Fibroblast of skin of abdomen (primary cell): ENCODE measurements at places on chromosomes 6 and 20.

- no peak for DNase-seq
Observed at GRCh38 chr20:59269411-59270025, 30.9 kb upstream of the EDN3 start.

DNA sequence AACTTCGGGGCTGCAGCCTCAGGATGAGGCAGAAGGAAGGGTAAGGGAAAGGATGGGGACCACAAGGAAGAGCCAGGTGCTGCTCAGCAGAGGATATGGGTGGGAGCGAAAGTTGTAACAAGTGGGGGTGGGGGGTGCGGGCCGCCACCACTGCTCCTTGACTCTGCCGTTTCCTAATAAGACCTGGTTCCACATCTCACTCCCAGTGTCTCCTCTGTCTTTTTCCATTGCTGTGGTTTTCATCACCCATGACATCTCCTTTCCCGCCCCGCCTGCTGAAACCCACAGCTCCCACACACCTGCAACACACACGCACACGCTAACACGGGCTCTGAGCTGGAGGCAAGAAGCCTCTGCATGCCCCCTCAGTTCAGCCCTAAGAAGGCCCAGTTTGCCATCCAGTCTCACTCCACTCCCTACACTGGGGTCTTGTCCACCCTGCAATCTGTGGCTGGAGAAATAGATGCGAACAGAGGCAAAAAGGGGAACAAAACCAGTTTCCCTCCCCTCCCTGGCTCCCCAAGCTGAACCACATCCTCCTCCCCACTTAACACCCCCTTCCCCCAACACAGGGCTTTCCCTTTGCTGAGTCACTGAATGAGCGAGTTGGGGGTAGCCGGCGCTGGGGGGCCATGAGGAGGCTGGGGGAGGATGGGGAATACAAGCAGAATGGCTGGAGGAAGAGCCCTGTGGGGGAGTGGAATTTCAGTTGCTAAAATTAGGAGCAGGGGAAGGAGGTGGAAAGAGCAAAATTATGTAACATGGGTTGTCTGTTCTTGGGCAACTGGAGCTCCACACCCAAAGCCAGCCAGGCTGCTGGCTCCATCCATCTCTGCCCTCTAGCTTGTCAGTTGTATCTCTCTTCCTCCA lies 11.5 kb downstream of the NFKBIL1 start:
- peak; percentile 53 for DNase-seq

DNA sequence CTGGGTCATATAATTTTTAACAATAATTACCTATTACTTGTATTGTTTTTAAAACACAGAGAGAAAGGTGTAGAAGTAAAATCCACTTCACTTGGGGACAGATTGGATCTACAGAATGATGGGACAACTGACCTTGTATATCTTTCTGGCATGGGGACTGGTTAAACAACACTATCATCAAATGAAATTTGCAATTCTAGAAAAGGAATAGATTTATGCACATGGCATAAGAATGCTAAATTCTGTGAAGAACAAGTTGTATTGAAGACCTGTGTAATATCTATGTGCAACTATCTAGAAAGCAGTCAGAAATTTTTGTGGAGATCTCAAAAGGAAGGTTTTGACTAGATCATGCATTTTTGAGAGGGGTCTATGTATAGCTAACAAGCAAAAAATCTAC lies 106.3 kb upstream of the BMP5 start:
- DNase-seq, result no peak

- peak; percentile 38 for DNase-seq
Observed at GRCh38 chr6:119627908-119628669, 278.5 kb upstream of the MAN1A1 start.

GRCh38 chr6:157721426-157721825 lies 101.6 kb upstream of the SNX9 start:
- DNase-seq, result no peak

DNA sequence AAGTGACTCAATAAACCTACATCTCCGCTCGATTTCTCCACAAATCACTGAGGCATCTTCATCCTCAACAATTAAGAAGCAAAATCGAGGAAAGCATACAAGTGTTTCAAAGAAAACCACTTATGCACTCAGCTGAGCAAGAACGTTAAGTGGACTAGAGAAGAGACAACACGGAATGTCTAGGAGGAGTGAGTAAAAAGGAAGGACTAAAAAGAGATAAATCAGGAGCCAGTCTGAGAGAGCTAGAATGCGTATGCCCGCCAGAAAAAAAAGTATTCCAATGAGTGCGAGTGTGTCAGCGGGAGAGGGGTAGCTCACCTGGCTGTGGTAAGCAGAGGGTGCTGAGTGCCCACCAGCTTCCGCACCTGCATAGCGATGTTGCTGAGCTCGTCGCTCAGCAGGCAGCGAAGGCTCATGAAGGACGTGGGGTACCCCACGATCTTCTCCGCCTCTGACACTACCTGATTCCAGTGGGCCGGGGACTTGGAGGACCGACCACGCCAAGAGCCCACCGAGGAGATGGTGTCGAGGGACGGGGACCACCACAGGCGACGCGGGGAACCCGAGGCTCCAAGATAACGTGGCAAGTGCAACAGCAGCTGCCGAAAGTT lies 587 bp downstream of the PDSS2 start:
- peak; percentile 9 for DNase-seq

GRCh38 chr6:15017261-15017660 lies 228.6 kb upstream of the JARID2 start:
- DNase-seq, result no peak

GRCh38 chr6:132341646-132342045 lies 59.6 kb downstream of the MOXD1 start:
- DNase-seq, result no peak

- no peak for DNase-seq
Observed at GRCh38 chr6:1631251-1631650, 21.5 kb downstream of the FOXC1 start.

- DNase-seq, result no peak
Observed at GRCh38 chr6:64782877-64783276, 924.1 kb downstream of the EYS start.

- DNase-seq, result no peak
Observed at GRCh38 chr6:56005426-56005825, 130.0 kb upstream of the BMP5 start.

- DNase-seq, result no peak
Observed at GRCh38 chr6:24861934-24862333, 63.2 kb upstream of the ARMH2 start.

DNA sequence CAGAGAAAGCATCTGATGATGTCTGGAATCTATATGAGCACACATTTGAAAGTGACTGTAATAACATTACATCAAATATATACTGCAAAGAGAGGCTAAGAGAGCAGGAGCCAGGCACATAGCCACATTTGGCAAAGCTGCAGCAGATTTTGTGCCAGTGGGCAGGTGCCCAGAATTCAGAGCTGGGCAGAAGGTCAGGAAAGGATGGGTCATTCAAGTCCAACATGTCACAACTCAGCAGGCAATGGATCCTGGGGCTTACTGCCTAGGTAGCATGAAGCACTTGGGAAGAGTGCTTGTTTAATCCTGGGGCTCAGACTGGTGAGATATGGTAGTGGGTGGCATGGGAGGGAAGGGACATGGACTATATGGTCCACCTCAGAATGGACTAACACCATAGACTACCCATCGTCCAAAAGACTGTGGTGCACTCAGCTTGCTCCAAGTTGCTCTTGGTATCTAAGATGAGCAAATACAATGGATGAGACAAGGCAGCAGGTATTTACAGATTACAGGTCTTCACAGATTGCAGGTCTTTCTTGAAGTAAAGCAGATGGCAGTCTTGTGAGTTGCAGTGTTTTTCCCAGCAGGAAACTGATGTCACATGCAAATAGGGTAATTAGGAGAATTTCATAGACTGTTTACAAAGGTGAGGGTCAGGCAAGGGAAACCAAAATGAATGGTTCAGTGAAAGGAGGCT lies 31.2 kb upstream of the SHLD1 start:
- DNase-seq, result no peak

DNA sequence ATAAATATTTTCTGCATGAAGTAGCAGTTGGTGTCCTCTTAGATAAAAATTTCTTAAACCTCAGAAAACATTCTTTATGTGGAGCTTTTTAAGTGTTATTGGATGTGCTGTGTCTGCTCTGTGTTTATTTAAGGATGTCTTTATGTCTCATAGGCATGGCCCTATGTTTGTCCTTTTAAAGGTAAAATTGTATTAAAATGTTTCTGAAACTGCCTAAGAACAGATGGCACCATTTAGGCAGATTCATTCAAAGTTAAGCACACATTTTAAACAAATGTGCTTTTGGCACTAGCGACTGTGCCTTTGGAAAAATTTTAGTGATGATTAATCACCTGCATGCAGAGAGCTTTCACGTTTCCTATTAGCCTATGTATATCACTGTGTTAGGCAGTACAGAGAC lies 125.2 kb downstream of the KIF6 start:
- DNase-seq, result peak; percentile 77

GRCh38 chr6:53309901-53310300 lies 38.8 kb downstream of the ELOVL5 start:
- DNase-seq, result no peak

GRCh38 chr6:108946695-108947094 lies 98.5 kb downstream of the ARMC2 start:
- DNase-seq, result no peak

- DNase-seq, result no peak
Observed at GRCh38 chr20:45456632-45457031, 12.9 kb upstream of the WFDC2 start.

GRCh38 chr6:14333556-14334305 lies 216.2 kb downstream of the CD83 start:
- peak; percentile 81 for DNase-seq

GRCh38 chr20:1371830-1372539 lies 20.9 kb downstream of the FKBP1A start:
- no peak for DNase-seq

- DNase-seq, result no peak
Observed at GRCh38 chr6:43009124-43009523, 4.6 kb downstream of the MEA1 start.

- DNase-seq, result no peak
Observed at GRCh38 chr6:453152-453551, 61.6 kb downstream of the IRF4 start.

DNA sequence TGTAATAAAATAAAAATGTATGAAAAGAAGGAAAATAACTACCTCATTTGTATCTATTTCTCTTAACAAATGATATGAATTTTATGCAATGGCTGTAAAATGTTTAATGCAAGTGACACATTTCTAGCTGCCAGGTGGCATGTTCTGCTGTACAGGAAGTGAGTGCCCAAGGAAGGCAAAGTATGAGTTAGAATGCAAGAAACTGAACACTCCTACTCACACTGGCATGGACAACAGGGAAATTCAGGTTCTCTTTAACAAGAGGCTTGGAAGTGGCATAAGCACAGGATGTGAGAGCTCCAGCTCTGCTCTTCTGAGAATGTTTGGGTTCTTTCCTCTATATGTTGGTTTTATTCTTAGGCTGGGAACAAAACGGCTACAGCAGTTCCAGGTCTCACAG lies 20.4 kb upstream of the LAMA4 start:
- no peak for DNase-seq

DNA sequence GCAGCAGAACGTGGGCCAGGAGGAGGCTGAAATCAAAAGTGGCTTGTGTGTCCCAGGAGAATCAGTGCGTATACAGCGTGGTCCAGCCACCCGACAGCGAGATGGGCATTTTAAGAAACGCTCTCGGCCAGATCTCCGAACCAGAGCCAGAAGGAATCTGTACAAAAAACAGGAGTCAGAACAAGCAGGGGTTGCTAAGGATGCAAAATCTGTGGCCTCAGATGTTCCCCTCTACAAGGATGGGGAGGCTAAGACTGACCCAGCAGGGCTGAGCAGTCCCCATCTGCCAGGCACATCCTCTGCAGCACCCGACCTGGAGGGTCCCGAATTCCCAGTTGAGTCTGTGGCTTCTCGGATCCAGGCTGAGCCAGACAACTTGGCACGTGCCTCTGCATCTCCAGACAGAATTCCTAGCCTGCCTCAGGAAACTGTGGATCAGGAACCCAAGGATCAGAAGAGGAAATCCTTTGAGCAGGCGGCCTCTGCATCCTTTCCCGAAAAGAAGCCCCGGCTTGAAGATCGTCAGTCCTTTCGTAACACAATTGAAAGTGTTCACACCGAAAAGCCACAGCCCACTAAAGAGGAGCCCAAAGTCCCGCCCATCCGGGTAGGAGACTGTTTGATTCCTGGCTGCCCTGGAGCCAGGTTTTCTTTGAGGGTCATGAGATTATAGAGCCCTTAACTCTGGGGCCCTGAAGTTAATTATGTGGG lies 75.3 kb downstream of the ASXL1 start:
- no peak for DNase-seq

DNA sequence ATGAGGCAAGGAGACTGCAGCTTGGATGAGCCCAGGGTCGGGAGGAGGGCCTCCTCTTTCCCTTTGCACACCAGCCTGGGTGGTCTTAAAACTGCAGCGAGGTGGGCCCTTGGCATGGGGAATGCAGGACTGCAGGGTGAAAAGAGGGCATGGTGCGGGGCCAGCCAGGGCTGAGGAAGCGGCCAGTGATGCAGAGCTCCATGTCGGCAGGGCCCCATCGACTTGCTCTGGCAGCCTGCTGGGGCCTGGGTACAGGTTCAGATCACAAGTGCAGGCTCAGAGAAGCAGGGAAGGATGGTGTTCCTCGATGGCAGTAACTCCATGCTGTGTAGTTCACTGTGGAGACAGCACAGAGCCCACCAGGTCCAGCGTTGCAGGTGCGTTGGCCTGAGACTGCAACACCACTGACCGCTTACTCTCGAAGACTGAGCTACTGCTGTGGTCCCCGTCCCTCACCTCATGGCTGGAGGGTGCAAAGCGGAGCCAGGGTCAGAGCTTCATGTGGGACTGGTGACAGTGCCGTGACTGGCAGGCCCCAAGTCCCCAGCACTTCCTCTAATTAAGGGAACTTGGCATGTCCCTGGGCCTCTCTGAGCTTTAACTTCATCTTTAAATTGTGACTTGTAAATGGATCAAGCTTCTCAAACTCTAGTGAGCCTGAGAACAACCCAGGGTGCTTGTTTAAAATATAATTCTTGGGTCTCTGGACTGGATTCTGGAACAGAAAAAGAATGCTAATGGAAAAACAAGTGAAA lies 223.2 kb downstream of the SYNDIG1 start:
- no peak for DNase-seq

GRCh38 chr6:36626636-36627035 lies 32.5 kb downstream of the SRSF3 start:
- DNase-seq, result no peak

GRCh38 chr6:33846226-33846625 lies 42.4 kb upstream of the MLN start:
- no peak for DNase-seq

DNA sequence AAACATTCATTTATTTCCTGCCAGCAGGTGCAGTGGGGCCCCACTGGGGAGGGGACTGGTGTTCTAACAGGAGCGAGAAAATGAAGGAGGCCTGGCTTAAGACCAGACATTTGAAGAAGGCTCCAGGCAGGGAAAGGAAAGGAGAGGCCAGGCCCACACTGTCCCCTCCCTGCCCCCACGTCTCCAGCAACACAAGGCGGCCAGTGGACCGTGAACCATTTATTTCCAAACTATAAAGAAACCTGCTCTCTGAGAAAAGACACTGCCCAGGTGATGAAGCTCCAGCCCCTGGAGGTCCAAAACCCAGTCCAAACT lies 41.4 kb upstream of the CDH22 start:
- DNase-seq, result no peak

- peak; percentile 61 for DNase-seq
Observed at GRCh38 chr20:3115190-3116107, 30.9 kb upstream of the AVP start.
